GM23248 (cell line): ENCODE measurements at places on chromosomes 6 and 20. TPM values are rescaled to one million over a fixed set of nuclear protein-coding genes. Genes with fewer than 3 reads are reported as not detected.

Gene KHDC1L
- polyA plus RNA-seq: not detected in 2 replicates

GRCh38 chr20:10225439-10226060, 6.9 kb downstream of the SNAP25 start:
- peak; percentile 6 for DNase-seq

GRCh38 chr6:36581716-36582115, 12.4 kb upstream of the SRSF3 start:
- DNase-seq: peak; percentile 34

Gene HSPA12B
- polyA plus RNA-seq: 0.06 and 0.11 TPM in 2 replicates
